ENCODE measurements at places on chromosomes 1 and 21. TPM values are rescaled to one million over a fixed set of nuclear protein-coding genes. Genes with fewer than 3 reads are reported as not detected.

GRCh38 chr1:231162297-231162969 lies 575 bp downstream of the TRIM67 start:
- DNase-seq = peak; percentile 71
- no peaks in the 10 kb centered on the region for H3K27me3 ChIP-seq
- H3K27ac ChIP-seq = no peak overlapping the region
- H3K4me1 ChIP-seq = no peaks in the 10 kb centered on the region

ELAVL4 gene
- not detected for total RNA-seq

- H3K27ac ChIP-seq = no peak overlapping the region
- no peaks in the 10 kb centered on the region for H3K36me3 ChIP-seq
- peak; percentile 50 for DNase-seq
- peak overlapping the region; percentile 52 for H3K4me3 ChIP-seq
- 0 out of 2 replicates have a peak, but pooled peaks cover 6% of the 10 kb centered on the region for H3K4me1 ChIP-seq
Measured at GRCh38 chr1:16903054-16903453, 7.3 kb downstream of the RNU1-2 start.

COL9A2 gene
- total RNA-seq = 5.2 TPM

DENND2C gene
- 1.7 TPM for total RNA-seq

A3GALT2 gene
- not detected for total RNA-seq

MRPL55 gene
- total RNA-seq = 64.6 TPM

GRCh38 chr1:204733289-204733688 lies 47.8 kb upstream of the LRRN2 start:
- peaks cover 9% of the 10 kb centered on the region for H3K27me3 ChIP-seq
- no peak overlapping the region for H3K27ac ChIP-seq
- H3K4me3 ChIP-seq = no peak overlapping the region

DNA sequence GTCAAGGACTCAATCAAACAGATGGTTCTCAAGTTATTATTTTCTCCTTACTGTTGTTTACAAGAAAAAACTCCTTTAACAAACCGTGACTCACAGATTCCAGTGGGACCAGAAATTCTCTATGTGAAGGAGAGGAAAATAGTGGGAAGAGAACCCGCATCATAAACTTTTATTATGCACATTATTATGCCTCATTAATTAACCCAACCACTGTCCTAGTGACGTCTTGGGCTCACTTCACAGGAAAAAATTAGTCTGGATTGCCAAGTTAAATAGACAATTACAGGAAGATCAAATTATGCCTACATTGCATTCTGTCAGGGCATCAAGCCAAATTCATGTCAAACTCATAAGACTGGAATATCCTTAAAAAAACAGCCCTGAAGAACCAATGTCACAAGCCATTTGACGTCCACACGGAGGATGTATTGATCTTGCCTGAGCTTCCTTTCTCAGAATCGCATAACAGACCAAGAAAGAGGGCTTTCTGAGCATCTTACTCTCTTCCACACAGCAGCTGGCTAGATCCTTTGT lies 347.8 kb downstream of the DUSP10 start:
- no peak overlapping the region for H3K4me3 ChIP-seq
- no peaks in the 10 kb centered on the region for H3K36me3 ChIP-seq
- H3K27me3 ChIP-seq = no peaks in the 10 kb centered on the region
- DNase-seq = no peak
- H3K27ac ChIP-seq = no peak overlapping the region

SPATA17 gene
- 0.03 TPM for total RNA-seq

LY9 gene
- not detected for total RNA-seq

DNA sequence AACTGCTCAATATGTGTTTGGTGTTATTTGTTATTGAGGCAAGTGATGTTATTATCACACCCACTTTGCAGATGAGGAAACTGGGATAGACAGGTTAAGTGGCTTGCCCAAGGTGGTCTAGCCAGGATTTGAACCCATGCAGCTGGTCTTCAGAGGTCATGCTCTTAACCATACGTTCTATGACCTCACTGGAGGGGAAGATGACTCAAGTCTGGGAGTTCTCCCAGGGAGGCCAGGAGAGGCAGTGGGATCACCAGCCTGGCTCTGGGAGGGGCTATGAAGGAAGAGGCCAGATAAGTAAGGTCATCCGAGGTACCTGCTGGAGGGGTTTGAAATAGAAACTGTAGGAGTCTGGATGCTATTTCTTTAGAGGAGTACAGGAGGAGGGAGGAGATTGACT lies 95.3 kb downstream of the NAV1 start:
- H3K4me3 ChIP-seq = no peak overlapping the region
- H3K36me3 ChIP-seq = peaks cover 20% of the 10 kb centered on the region
- peaks cover 53% of the 10 kb centered on the region for H3K4me1 ChIP-seq
- H3K27ac ChIP-seq = peak overlapping the region; percentile 18
